ENCODE measurements at places on chromosomes 5 and 9. TPM values are rescaled to one million over a fixed set of nuclear protein-coding genes. Genes with fewer than 3 reads are reported as not detected.

The ATP10B gene
- 0.12 TPM for total RNA-seq

The SPINK13 gene
- total RNA-seq, result not detected

The ARL15 gene
- total RNA-seq, result 39.2 TPM

The ZMAT2 gene
- total RNA-seq, result 38.3 TPM

The NR2F1-AS1 gene
- 20.5 TPM for total RNA-seq

The GFI1B gene
- not detected for total RNA-seq

The PDE6A gene
- total RNA-seq, result not detected

The TMEM232 gene
- 1.9 TPM for total RNA-seq

The UBLCP1 gene
- 16.7 TPM for total RNA-seq

The ITGA2 gene
- 1.1 TPM for total RNA-seq

The ZNF483 gene
- 11.9 TPM for total RNA-seq

The DAB2IP gene
- 39.6 TPM for total RNA-seq

The GPR150 gene
- total RNA-seq, result 0.95 TPM

The IL17B gene
- total RNA-seq, result 1.1 TPM

The IL4 gene
- total RNA-seq, result not detected

The RFK gene
- total RNA-seq, result 15.0 TPM

The TRIP13 gene
- total RNA-seq, result 0.79 TPM

The NIPSNAP3A gene
- 39.6 TPM for total RNA-seq

The TRPM6 gene
- total RNA-seq, result 1.1 TPM

The RANBP17 gene
- total RNA-seq, result 0.93 TPM

The F2RL2 gene
- not detected for total RNA-seq

The PCDHB13 gene
- total RNA-seq, result 3.6 TPM

The LRRC70 gene
- total RNA-seq, result 6.5 TPM

The RIGI gene
- 5.8 TPM for total RNA-seq

The NUDT2 gene
- total RNA-seq, result 18.1 TPM

The FYB1 gene
- 46.2 TPM for total RNA-seq

The JAK2 gene
- 50.4 TPM for total RNA-seq

The FIBCD1 gene
- total RNA-seq, result not detected

The KCNV2 gene
- total RNA-seq, result not detected

The PCDHGC5 gene
- 2.8 TPM for total RNA-seq

The ROPN1L gene
- total RNA-seq, result 0.56 TPM

The FAM78A gene
- total RNA-seq, result 5.3 TPM

The WDR38 gene
- not detected for total RNA-seq

The ACTBL2 gene
- not detected for total RNA-seq

The PTAR1 gene
- 63.8 TPM for total RNA-seq

The SH3GL2 gene
- total RNA-seq, result 0.24 TPM
